ENCODE measurements at places on chromosomes 3 and 15.

GRCh38 chr3:76199382-76199781, 414.0 kb upstream of the ZNF717 start:
- no peak for DNase-seq

- DNase-seq, result no peak
Observed at GRCh38 chr3:138457863-138458735, 23.7 kb downstream of the ESYT3 start.

GRCh38 chr3:172568701-172569100, 45.5 kb upstream of the TNFSF10 start:
- DNase-seq, result no peak

GRCh38 chr3:128322030-128323022, 144.4 kb downstream of the DNAJB8 start:
- DNase-seq, result peak; percentile 54

DNA sequence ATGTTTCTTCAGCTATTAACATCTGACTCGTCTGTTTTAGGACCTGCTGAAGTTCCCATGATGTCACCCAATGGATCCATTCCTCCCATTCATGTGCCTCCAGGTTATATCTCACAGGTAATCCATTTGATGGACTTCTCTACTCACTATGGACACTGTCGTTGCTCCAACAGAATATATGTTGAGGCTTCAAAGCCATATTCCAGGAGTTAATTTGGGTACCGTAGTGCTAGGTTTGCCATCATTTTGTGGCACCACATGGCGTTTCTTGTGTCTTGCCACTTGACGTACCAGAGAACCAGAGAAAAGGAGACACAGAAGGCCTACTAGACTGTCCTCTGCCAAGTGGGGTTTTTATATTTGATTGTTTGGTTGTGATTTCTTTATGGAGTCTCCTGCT, 187.5 kb downstream of the FNDC3B start:
- no peak for DNase-seq

DNA sequence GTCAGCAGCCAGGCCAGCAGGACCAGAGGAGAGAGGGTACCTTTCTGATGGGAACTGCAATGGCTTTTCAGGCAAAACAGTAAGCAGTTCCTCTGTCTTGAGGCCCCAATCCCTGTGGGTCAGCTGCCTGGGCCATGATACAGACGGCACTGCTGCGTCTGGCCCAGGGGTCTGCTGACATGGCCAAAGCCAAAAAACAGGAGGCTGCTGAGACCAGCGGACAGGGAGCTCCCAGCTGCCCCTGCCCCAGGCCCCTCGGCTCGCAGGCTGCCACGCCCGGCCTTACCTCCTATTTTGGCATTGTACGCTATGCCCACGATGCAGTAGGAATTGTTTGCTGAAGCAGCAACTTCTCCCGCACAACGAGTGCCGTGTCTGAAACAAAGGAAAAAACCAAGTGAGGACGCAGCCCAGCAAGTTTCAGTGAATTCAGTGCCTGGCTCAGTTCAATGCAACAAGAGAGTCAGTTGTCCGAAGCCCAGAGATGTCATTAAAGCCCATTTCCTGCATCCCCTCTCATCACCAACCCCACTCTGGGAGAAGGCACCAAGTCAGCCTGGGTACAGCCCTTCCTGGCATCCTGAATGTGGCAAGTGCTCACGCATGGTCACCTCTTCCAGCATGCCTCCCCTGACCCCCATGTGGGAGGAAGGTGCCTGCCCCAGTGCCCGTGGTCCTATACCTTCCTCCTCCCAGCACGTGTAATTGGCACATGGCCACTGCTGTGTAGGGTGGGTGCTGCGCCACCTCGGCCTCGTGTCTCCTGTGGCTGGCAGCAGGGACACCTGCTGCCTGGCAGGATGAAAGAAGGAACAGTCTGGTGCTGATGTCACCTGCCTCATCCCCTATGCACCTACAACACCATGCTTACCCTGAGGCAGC, 61.7 kb downstream of the PCSK6 start:
- DNase-seq, result no peak

DNA sequence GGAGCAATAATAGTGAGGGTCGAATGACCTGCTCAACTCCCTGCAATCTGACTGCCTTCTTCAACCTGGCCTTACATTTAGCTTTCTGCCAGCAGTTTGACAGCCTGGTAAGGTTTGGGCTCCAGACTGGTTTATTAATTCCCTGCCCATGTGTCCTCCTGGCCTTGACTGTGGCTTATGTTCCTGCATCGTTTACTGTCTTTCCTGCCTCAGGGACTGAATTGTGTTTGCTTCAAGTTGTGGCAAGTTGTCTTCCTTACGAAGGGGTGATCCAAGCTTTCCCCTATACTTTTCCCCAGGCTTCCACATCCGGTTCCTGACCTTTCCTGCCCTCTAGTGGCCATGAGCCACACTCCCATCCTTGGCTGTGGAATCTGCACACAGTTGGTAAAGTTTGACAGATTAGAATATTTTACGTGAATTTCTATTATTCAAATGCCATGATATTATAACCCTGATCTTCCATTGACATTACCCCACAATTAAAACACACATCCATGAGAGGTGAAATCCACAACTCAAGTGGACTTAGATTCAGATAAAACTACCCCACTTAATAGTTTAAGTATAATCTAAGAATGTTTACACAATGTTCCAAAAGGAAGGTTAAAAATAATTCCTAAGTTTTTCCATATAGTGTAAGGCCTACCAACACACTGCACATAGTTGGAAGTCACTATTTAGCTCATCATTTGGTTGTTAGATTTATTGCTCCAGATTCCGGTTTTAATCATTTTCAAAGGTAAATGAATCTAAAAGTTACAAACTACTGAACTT, 95.7 kb downstream of the NEDD4 start:
- no peak for DNase-seq

GRCh38 chr3:46640927-46641326, 28.6 kb downstream of the FAM240A start:
- no peak for DNase-seq

- DNase-seq, result no peak
Observed at GRCh38 chr3:125062904-125063618, 7.3 kb upstream of the HEG1 start.

DNA sequence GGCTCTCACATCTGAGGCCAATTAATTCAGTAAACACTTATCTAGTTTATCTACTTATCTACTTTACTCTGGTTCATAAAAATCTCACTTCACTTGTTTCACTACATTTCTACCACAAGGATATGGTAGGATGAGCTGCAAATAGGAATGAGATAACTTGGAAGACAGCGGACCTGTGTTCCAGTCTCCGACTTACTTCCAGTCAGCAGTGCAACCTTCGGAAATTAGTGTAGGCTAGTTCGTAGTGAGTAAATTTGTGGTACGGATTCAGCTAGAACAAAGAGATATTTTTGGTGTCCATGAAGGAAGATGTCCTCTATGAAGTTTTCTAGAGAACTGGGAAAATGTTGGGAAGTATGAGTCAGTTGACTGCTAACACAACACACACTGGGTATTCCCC, 66.3 kb downstream of the TPRG1 start:
- no peak for DNase-seq

DNA sequence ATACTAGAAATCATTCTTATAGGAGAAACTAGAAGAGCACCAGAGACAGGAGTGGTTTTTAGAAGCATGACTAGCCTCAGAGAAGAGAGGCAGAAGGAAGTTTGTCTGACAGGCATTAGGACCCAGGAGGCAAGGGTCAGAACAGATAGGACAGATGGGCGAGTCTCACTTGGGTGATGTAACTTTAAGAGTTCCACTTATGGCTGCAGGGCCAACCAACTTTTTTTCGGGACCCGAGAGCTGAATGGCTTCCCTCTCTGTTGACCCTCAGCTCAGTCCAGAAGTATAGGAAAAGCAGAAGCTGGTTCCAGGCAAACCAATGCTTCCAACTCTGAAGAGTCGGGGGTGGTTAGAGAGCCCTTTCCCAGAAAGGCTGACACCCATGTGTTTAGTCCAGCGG, 136.6 kb upstream of the SETMAR start:
- no peak for DNase-seq

DNA sequence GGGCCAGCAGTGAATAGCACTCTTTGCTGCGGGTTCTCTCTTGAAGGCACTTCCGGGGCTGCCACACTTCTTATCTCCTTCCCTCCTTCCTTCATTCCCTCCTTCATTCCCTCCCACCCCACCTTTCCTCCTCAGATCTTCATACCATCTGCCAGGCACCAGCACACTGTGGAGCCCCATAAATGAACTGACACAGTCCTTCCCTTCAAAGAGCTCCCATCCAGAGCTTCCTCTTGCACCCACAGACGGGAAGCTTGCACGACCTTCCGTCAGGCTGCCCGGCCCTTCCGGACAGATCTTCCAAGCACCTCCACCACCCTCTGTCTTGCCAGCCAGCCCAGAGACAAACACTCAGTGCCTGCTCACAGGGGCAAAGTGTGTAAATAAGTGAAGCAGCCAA, 65.4 kb upstream of the HERC1 start:
- no peak for DNase-seq

GRCh38 chr3:78873641-78874040, 894.2 kb downstream of the ROBO1 start:
- DNase-seq, result no peak

GRCh38 chr3:163924600-163924999, 1153.7 kb downstream of the SI start:
- no peak for DNase-seq

GRCh38 chr3:180911876-180912303, 580 bp upstream of the FXR1 start:
- no peak for DNase-seq

DNA sequence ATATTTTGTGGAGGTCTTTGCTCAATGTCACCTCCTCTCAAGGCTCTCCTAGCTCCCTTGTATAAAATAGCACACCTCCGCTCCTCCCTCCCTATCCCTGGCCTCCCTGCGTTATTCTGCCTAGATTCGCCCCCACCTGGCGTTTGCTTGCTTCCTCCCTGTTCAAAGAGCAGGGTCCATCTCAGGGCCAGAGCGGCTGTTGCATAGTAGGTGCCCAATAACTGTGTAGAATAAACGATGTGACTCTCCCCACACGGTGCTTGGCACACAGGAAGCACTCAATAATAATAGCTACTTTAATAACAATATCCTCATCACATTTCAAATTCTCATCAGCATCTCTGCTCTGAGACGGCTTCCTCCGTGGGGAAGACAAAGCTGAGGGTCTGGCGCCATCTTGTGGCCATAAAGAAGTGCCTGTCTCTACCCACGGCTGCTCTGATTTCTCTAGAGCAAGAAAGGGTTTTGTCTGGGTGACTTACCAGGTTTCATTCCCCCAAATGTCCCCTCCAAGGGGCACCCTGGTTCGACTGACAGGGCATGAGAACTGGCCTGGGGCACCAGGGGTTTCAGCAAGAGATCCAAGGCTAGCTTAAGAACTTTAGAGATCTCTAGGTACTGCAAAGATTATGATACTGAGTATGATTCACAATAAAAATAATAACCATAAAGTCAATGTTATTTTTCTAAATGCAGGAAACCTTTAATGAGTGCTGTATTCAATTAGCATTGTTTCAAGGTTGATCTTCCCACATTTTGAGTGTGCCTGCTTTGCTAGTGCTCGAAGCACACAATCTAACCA, 16.1 kb downstream of the CD276 start:
- peak; percentile 63 for DNase-seq

DNA sequence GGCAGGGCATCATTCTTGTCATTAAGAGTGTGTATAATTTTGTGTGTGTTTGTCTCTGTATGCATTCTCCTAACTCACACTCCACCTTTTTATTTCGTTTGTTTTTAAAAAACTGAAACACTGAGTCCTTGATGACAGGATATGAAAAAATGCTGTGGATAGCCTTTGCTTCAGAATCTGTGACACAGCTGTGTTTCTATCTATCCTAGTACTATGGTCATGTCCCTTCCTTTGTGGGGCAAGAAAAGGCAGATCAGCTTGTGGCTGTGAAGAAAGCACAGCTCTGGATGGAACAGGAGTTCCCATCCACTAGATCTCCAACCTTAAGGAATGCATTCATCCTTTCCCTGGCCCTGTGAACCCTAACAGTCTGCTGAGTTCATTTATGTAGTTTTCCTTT, 60.3 kb downstream of the OTOL1 start:
- DNase-seq, result no peak

DNA sequence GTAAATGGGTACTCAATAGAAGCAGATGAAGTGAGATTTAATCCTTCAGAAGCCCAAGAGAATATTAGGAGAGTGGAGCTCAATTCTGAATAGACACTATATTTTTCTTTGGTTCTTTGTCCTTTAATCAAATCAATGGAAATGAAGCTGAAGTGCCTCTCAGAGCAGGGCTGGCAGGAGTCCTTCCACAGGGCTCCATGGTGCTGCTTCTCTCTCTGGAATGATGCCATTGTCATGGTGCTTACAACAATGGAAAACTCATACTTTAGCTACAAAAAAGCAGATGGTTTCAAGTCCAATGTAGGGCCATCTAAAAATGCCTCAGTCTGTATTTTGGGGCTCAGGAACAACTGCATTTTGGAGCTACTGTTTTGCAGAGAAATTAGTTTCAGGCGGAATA, 125.1 kb downstream of the SNRK start:
- no peak for DNase-seq
